LNCaP clone FGC (cell line): ENCODE measurements at places on chromosomes 5 and 9.

- no peak for DNase-seq
Observed at GRCh38 chr5:33761139-33761538, 130.7 kb downstream of the ADAMTS12 start.

DNA sequence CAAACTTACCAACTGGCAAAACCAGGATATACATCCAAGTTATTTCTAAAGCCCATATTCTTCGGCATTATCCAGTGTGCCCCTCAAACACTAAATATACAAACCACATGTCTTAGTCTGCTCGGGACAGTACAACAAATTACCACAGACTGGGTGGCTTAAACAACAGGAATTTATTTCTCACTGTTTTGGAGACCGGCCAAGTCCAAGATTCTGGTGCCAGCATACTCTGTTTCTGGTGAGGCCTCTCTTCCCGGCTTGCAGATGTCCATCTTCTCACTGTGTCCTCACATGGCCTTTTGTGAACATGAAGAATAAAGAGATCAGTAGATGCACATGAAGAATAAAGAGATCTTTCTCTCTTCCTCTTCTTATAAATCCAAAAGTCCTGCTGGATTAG lies 12.9 kb upstream of the SLCO6A1 start:
- peak; percentile 13 for DNase-seq

GRCh38 chr5:134398609-134399155 lies 13.0 kb downstream of the CDKN2AIPNL start:
- no peak for DNase-seq

DNA sequence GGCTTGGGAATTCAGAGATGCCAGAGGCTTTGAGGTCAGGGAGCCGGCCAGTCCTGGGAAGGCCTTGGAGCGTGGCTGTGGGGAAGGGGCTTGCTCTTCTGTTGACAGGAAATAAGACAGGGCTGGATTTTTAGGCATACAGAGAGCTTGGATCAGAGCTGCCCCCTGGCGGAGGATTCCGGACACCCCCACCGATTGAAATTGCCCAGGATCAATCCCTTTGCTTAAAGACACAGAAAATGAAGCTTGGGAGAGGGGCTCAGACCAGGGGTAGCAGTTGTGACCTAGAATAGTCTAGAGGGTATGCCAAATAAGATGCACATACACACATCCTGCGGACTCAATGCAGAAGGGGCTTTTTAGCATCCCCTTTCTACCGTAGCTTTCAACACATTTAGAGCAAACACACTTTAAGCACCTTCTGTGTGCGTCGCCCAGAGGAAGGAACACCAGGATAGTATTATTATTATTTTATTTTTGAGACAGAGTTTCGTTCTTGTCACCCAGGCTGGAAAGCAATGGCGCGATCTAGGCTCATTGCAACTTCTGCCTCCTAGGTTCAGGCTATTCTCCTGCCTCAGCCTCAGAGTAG lies 1.7 kb upstream of the NTMT1 start:
- DNase-seq: no peak

DNA sequence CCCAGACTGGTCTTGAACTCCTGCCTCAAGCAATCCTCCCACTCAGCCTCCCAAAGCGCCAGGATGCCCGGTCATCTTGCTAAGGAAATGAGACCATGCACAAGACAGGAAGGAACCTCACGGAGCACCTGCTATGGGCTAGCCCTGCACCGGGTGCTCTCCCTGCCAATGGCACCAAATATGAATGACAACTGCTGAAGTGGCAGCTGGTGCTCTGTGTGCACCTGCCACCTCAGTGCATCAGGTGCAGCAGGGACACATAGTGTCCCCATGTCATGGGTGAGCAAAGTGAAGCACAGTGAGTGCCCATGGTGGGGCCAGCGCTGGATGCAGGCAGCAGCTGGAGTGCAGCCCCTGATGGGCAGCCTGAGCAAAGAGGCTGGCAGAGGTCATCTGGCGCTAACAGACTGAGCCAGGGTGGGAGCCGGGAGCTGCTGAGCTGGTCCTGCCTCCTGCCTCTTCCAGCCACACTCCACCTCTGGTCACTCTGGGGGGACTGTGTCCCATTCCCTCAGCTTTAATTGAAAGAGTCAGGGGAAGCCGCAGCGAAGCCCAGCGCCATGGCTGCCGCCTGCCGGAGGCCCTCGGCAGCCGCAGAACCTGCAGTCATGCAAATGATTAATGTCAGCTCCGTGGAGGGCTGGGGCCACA lies 46.4 kb downstream of the BARX1 start:
- DNase-seq: no peak

DNA sequence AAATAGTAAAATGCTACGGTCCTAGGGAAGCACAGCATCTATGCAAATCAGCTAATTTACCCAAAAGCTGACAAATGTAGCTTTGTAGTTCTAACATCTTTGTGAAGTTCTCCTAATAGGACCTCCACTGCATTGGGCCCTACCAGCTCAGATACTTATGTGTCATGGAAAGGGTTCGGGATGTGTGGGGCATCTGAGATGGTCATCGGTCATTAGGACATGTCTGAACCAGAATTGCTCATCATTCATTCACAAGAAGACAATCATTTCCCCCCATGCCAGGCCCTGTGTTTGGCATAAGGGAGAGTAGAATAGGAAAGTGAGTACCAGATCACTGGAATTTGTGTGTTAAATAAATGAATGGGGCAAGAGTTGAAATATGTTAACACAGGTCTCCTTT lies 35.7 kb downstream of the PWWP2A start:
- no peak for DNase-seq

DNA sequence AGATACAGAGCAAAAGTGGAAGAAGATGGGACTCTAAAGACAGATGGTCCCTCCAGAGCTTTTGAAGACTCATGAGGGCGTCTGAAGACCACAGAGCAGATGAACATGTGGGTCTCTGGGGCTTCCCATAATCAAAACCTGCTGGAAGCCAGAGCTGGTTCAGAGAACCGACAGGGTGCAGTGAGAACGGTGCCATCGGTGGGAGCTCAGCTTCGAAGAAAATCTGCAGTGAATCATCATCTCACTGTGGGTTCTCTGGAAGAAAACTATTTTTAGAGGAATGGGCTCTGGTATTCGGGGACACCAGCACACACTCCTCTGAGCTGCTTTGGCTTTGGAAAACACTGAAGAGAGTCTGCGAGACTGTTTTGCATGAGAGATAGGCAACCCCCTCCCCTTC lies 222.4 kb upstream of the PANK3 start:
- DNase-seq: no peak

GRCh38 chr5:169435506-169436229 lies 134.7 kb upstream of the SLIT3 start:
- DNase-seq: no peak

DNA sequence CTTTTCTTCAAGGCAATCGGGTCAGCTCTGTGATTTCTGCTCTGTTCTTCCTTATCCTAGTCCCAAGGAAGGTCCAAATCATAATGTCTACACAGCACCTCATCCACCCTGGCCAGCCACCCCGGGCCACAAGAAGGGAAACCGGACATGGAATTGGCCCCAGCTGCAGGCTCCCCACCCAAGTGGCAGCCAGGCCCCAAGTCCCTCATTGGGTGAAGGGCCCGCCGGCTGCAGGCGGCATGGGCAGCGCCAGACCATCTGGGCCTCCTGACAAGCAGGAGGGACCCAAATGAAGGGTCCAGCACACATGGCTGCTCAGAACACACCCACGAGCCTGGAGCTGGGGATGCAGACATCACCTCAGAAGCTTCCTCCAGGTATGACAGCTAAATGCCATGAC lies 33.7 kb downstream of the BICD2 start:
- no peak for DNase-seq

GRCh38 chr9:14713187-14713767 lies 9.3 kb downstream of the CER1 start:
- DNase-seq: no peak

DNA sequence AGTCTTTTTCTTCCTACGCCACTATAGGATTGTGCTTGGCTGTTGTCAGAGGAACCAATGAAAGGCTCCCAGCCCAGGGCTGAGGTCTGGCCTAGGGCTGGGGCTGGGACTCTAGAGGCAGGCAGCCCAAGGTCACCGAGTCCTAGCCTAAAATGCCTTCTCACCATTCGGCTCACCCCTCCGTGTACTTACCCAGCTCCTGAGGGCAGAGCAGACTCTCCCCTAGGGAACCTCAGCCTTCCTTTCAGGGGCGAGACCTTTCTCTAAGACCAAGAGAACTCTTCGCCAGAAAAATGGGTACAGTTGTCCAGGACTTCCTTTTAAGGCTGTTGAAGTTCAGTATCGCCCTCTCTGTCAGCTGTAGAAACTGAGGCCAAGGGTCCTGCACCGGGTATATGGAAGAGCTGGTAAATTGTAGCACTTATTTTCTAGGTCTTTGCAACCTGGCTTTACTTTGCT lies 1.7 kb upstream of the SPRY4 start:
- no peak for DNase-seq

- no peak for DNase-seq
Observed at GRCh38 chr9:97985058-97985861, 2.1 kb downstream of the ANP32B start.

GRCh38 chr9:33905137-33905536 lies 88.2 kb downstream of the UBE2R2 start:
- DNase-seq: no peak

GRCh38 chr9:23826120-23826629 lies at the start of gene ELAVL2:
TSS of gene ELAVL2 (minus strand) at chr9:23826240. CDS start at chr9:23762234, 64,006 bp downstream.
- peak; percentile 99 for DNase-seq

DNA sequence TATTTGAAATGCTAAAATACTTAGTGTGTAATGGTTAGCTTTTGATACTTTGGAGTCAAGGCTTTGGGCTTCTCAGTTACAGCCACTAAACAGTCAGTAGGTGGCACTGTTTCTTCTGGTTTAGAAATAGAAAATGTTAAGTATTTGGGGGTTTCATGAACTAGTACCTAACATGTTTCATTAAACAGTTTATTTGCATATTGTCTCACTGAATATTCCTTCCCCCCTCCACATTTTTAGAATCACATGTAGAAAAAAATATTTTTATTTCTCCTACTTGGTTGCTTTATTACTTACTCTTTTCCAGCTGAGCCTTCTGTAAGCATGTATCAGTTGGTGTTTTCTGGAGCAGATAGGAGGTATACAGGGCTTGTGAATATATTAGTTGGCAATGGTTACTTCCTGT lies 48.0 kb downstream of the IPO11 start:
- DNase-seq: no peak

GRCh38 chr5:1703352-1704050 lies 96.1 kb downstream of the MRPL36 start:
- no peak for DNase-seq

DNA sequence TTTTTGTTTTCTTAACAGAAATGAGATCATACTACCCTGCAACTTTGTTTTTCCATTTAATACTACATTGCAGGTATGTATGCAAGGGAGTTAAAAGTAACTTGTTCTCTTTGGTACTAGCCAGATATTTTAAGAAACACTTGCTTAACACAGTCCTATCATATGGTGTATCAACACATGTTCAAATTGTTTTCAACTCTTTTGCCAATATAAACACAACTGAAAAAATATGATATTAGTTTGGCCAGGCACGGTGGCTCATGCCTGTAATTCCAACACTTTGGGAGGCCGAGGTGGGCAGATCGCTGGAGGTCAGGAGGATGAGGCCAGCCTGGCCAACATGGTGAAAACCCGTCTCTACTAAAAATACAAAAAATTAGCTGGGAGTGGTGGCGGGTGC lies 41.6 kb downstream of the RNF38 start:
- no peak for DNase-seq

DNA sequence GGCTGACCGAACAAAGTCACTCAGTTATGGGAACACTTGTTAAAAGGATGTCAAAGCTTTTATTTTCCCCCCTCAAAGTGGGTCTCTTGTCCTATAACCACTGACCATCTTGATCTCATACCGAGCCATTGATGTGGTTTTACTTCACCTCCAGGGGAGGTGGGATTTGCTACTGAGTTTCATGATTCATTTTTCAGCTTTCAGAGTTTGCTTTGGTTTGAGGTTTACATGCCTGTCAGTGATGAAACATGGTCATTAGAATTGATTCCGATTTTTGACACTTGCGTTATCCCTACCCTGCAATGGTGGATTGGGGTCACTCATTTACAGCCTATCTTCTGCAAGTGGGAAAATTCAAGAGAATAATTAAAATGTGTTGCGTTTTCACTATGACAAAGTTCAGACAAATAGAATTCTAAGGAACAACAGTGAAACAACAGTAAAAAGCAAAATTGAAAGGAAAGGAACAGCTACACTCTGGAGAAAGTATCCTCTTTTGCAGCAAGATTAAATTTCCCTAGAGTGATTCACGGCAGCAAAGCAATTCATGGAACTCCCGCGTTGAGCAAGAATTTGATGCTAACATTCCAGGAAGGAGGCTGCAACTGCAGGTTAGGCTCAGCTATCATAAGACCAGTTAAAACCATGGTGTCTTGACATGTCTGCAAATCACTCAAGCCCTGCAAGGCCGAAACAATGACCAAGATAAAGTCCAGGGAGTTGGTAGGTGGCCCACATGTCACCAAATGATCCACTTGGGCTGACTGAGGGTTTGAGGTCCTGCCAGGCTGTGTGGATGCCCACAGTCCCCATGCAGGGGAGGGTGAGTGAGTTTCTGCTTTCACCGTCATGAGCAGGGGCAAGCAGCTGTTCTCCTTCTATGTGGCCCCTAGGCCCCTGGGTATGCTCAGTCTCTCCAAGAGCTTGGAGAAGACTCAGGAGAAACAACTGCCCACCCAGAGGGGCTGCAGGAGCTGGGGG lies 9.4 kb downstream of the GADD45G start:
- DNase-seq: no peak

GRCh38 chr5:1033178-1033577 lies 24.6 kb downstream of the NKD2 start:
- DNase-seq: no peak

DNA sequence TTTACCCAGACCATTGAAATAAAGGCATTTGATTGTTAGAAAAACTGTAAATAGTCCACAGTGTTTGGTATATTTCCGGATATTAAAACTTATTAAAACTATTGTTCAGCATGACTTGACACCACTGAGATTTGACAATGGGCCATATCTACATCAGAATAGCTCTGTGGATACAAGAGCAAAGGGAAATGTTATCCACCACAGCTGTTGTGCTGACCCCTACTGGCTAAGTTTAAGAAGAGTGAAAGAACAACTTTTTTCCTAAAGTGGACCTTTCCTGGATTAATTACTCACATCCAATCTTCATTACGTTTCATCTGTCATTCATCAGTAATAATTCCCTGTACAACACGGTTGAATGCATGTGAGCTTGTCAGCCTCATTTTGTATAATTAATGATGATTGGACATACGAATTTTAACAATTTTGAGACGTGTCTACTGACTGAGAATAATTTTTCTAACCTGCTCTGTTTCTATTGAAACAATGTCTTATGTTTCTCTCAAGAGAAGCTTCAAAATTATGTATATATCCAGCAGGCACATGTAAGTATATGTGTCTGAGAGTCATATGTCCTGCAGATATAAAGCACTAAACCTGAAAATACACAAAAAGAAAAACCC lies 1952.6 kb downstream of the MAT2B start:
- peak; percentile 77 for DNase-seq

DNA sequence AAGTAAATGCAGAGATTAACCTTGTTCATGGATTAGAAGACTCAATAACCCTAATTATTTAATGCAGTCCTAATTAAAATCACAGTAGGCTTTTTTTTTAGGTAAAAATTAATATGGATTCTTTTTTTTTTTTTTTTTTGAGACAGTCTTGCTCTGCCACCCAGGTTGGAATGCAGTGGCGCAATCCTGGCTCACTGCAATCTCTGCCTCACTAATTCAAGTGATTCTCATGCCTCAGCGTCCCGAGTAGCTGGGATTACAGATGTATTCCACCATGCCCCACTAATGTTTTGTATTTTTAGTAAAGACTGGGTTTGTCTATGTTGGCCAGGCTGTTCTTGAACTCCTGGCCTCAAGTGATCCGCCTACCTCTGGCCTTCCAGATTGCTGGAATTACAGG lies 40.6 kb downstream of the DENND4C start:
- no peak for DNase-seq
